HepG2 (cell line): ENCODE measurements at places on chromosomes 2 and 18. TPM values are rescaled to one million over a fixed set of nuclear protein-coding genes. Genes with fewer than 3 reads are reported as not detected.

Gene POTEC
- total RNA-seq = not detected in 2 replicates

Gene SKOR2
- total RNA-seq = not detected in 2 replicates

Gene CNDP1
- not detected in 2 replicates for total RNA-seq

Gene GCG
- not detected in 2 replicates for total RNA-seq

Gene SLC30A3
- 0.38 TPM in 1 of 2 replicates, not detected in the other for total RNA-seq

Gene USP40
- 41.0 and 57.2 TPM in 2 replicates for total RNA-seq

GRCh38 chr2:202965810-202966460 is 48.7 kb upstream of the NBEAL1 start:
- DNase-seq = peak; percentile 17

GRCh38 chr2:151096235-151096634 is 165.4 kb downstream of the RBM43 start:
- no peak for DNase-seq

- no peak for DNase-seq
Observed at GRCh38 chr2:102345329-102345920, 10.2 kb upstream of the IL18R1 start.

GRCh38 chr2:29759360-29759759 is 162.0 kb downstream of the ALK start:
- DNase-seq = no peak

GRCh38 chr2:96685577-96686459 is 43.3 kb downstream of the FER1L5 start:
- DNase-seq = peak; percentile 74

DNA sequence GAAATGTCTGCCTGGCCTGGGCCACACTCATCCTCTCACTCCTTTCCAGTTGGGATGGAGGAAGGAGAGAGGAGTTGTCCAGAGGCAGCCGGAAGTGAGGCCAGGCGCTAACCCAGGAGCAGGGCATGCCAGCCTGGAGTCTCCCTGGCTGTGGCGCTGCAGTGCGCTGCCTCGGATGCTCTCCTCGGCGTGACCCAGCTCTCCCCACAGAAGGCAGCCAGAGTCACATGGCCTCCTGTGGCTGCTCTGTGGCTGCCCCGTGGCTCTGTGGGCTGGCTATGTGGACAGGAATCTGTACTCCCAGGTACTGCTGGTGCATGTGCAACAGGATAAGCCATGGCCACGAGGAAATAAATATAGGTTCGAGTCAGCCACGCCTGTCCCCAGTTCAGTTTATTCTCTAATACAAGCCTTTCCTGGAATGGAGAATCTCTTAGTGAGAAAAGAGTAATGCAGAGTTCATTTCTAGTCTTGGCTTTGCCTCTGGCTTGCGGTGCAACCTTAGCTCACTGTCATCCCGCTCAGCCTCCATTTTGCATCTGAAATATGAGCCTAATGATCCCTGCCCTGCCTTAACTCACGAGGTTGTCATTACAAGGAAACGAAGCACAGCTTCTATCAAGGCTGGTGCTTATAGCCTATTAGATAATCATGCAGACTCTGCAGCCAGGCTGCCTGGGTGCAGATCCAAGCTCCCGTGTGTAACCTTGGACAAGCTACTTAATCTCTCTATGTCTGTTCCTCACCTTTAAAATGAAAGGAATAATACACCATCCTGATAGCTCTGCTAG is 106.3 kb downstream of the ANTXR1 start:
- DNase-seq = no peak

GRCh38 chr18:75915941-75916623 is 488.6 kb upstream of the SMIM21 start:
- DNase-seq = no peak

- no peak for DNase-seq
Observed at GRCh38 chr2:143730155-143730952, 601.1 kb downstream of the ARHGAP15 start.

- DNase-seq = no peak
Observed at GRCh38 chr2:217798743-217799562, 203.8 kb downstream of the TNS1 start.

DNA sequence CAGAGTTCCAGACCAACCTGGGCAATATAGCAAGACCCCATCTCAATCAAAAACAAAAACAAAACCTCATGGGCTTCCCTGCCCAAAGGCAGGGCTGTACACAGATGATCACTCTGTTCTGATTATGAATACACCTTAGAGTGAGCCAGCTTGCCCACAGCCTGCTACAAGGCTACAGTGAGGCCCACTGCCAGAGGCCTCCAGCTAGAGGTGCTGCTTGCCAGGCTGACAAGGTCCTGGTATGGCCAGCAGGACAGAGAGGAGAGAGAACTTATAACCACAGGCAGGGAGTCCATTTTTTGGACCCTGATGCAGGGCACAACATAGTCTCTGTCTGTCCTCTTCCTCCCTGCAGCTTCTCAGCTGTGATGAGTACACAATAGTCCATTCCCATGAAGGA is 41.5 kb downstream of the KANSL3 start:
- no peak for DNase-seq

DNA sequence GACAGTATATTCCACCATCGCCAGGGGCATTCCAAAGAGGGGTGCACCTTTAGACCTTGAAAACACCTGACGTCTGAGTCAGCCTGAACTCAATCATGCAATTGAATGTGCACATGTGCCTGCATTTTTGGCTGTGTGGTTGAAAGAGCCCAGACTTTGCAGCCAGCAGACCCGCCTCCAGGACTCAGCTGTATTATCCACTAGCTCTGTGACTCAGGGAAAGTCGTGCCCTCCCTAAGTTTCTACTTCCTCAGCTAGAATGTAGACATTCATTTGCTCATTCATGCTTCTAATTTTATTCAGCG is 94.2 kb downstream of the LRRC30 start:
- no peak for DNase-seq

DNA sequence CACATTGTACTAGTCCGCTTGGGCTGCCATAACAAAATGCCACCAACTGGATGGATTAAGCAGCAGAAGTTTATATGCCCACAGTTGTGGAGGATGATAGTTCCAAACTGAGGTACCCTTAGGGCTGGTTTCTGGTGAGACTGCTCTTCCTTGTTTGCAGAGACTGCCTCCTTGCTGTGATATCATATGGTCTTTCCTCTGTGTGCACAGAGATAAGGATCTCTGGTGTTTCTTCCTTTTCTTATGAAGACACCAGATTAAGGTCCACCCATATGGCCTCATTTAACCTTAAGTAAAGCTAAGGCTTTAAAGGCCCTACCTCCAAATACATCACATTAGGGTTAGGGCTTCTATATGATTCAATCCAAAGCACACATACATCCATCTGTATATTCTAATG is 738.2 kb upstream of the GCFC2 start:
- DNase-seq = no peak

DNA sequence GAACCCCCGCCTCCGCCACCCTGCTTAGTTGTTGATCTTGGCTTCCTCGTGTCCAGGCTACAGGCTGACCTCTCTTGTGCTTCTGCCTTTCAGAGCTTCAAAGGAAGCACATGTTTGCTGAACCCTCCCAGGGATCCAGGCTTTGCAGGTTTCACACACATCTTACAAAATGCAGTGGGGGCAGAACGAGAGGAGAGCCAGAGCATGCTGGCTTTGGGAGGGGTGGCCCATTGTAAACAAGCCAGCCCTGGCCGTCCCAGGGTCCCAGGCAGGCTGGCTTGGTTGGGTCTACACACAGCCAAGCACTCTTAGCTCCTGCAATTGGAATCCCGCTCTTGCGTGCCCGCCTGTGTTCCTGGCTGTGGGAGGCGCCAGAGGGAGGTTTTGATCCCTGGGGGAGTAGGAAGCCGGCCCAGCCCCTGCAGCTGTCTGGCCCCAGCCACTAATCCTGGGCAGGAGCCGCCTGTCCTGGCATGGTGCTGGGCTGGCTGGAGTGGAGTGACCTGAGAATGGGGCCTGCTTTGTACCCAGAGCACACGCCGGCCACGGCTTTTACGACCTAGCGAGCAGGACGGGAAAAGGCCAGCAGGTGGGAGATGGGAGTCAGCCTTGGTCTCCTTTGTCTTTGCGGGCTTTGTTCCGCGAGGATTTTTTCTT is 53.9 kb downstream of the SH3BP4 start:
- DNase-seq = peak; percentile 98

- peak; percentile 10 for DNase-seq
Observed at GRCh38 chr2:159713631-159714246, 1.4 kb downstream of the MARCHF7 start.

DNA sequence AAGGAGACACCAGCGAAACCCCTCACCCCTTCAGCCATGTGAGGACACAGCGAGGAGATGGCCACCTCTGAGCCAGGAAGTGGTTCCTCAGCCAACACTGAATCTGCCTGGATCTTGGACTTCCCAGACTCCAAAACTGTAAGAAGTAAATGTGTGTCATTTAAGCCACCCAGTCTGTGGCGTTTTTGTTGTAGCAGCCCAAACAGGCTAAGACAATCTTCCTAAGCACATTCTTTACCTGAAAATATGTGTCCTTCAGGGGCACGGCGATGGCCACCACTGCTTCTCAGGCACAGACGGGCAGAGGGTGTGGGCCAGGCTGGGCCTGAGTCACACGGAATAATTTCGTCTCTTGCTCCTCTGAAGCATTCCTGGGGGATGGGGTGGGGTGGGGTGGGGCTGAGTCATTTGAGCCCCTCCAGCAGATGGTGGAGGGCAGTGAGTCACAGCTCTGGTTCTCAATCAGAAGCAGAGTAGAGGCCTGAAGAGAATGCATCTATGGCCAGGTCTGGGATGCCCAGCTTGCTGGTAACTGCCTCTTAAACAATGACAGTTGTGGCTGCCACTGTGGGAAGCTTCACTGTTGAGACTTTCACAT is 142.4 kb downstream of the CAPN13 start:
- peak; percentile 41 for DNase-seq

GRCh38 chr2:50529600-50530218 is 502.2 kb downstream of the NRXN1 start:
- DNase-seq = peak; percentile 48

GRCh38 chr2:224222291-224222690 is 179.6 kb downstream of the FAM124B start:
- no peak for DNase-seq

DNA sequence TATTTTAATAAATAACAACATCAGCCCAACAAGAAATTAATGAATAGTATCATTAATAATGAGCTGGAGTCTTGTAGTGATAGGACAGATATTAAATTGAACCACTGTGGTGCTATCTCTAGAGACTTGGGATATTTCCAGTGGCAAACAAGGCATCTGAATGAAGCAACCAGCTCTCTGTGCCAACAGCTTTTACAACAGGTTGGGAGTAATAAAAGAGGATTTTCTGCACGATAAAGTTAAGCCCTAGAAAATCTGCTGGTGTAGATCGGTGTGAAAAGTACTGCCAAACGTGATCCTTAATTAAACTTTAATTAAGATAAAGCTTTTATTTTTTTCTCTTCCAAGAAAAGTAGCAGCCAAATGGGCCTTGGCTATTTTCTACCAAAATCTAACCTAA is 385.5 kb downstream of the NR4A2 start:
- no peak for DNase-seq

DNA sequence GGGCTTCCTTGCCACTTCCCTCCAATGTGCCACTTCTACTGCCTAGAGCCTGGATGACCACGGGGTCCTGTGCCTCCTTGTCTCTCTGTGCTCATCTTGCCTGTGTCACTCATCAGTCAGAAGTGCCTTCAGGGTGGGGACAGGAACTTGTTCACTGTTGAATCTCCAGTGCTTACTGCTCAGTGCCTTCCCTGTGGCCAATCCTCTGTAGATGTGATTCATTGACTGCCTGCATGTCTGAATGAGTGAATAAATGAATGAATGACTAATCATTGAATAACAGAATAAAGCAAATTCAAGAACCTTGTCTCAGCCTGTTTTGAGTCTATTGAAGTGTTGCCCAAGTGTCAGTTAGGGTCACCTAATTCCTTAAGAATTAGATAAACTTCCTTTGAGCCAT is 42.3 kb upstream of the FAM136A start:
- no peak for DNase-seq

DNA sequence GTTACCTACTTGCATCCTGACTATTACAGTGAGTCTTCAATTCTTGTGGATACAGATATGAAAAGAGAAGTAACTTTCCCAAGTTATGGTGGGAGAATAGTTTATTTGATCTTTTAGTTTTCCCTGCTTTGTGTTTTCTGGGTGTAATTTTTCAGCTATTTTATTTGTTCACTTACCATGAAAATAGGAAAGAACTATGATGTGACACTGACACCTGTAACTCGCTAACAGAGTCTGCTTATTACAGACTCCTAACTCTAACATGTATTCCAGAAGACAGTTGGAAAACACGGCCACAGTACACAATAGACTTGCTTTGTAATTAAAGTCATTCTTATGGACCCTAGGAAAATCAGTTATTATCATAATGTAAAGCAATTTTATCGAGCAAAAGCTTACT is 323.2 kb downstream of the LRRTM1 start:
- no peak for DNase-seq

- DNase-seq = no peak
Observed at GRCh38 chr18:26689226-26689879, 141.0 kb upstream of the KCTD1 start.

DNA sequence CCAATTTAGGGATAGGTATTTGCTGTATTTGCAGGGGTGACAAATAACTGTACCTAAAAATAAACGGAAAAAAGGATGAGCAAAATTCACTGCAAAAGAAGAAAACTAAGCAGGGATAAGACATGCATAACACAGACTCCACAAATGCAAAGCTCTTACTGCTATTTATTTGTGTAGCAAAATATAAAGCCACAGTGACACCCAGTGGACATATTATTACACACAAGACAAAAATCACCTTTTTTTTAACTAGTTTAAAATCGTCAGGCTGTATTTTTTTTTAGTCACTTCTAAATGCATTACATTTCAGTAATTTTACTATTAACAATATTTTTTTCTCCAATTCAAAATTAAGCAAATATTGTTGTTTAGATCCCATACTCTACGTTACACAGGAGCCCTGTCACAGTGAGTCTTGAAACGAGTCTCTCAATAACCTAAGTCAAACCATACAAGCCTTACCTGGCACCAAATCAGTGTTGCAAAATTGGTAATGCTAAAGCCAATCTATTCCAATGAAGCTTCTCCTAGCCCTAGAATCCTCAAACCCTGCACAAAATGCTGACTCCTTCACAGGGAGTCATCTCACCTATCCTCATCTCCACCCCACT is 23.7 kb downstream of the METTL4 start:
- peak; percentile 20 for DNase-seq
